ENCODE measurements at places on chromosomes 3 and 15. TPM values are rescaled to one million over a fixed set of nuclear protein-coding genes. Genes with fewer than 3 reads are reported as not detected.
A peak's percentile ranks its signal among the peaks of the same experiment; 100 is the strongest.

DNA sequence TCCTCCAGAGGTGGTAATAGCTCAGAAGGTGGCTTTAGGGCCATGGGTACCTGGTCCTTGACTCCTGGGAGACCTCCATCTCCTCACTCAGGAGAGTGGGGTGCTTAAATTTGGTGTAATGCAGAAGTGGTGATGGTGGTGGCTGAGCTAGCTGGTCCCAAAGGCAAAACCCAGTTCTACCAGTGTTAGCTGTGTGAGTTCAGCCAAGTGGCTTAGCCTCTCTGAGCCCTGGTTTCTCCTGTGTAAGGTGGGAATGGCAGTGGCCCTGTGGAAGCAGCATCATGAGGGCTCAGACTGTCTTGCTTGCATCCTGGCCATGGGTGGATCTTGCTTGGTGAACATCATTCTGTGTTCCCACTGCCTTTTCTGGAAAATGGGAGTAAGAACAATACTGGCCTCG is 9.4 kb downstream of the SEMA3F start:
- no peak overlapping the region for H3K4me3 ChIP-seq
- H3K4me1 ChIP-seq = no peaks in the 10 kb centered on the region
- H3K36me3 ChIP-seq = no peaks in the 10 kb centered on the region
- no peak overlapping the region for H3K27ac ChIP-seq
- H3K27me3 ChIP-seq = no peaks in the 10 kb centered on the region

GRCh38 chr3:78918361-78919020 is 849.3 kb downstream of the ROBO1 start:
- H3K36me3 ChIP-seq = no peaks in the 10 kb centered on the region
- H3K27me3 ChIP-seq = no peaks in the 10 kb centered on the region
- H3K27ac ChIP-seq = no peak overlapping the region
- H3K4me1 ChIP-seq = no peaks in the 10 kb centered on the region
- no peak overlapping the region for H3K4me3 ChIP-seq

Gene TJP1
- not detected for polyA plus RNA-seq

DNA sequence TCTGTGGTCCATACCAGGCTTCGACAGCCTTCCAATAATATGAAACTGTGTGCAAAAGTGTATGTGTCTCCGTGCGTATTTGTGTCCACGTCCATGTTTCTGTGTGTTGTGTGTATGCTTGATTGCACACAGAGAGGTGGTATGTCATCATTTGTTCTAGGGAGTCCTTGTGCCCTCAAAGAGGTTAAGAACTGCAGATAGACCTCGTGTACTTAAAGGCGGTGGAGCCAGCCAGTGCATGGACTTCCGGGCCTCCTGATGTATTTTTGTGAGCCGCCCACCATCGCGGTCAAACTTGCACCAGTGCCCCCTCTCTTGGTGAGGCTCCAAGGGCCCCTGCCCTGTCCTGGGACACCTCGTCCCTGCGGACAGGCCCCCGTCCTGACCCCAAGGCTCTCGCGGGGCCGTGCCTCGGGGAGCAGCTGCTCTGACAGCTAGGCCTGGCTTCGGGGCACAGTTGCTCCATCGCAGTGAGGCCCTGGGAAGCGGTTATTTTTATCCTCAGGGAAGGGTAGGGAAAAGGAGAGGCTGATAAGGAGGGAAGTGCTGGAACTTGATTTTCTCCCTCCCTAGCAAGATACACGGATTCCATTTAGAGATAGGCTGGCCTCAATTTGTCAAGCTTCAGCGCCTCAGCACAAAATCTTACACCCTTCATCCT is 1.2 kb upstream of the RYK start:
- peaks cover 27% of the 10 kb centered on the region for H3K4me1 ChIP-seq
- no peak for DNase-seq
- H3K4me3 ChIP-seq = peak overlapping the region; percentile 72
- H3K27ac ChIP-seq = peak overlapping the region; percentile 80

DNA sequence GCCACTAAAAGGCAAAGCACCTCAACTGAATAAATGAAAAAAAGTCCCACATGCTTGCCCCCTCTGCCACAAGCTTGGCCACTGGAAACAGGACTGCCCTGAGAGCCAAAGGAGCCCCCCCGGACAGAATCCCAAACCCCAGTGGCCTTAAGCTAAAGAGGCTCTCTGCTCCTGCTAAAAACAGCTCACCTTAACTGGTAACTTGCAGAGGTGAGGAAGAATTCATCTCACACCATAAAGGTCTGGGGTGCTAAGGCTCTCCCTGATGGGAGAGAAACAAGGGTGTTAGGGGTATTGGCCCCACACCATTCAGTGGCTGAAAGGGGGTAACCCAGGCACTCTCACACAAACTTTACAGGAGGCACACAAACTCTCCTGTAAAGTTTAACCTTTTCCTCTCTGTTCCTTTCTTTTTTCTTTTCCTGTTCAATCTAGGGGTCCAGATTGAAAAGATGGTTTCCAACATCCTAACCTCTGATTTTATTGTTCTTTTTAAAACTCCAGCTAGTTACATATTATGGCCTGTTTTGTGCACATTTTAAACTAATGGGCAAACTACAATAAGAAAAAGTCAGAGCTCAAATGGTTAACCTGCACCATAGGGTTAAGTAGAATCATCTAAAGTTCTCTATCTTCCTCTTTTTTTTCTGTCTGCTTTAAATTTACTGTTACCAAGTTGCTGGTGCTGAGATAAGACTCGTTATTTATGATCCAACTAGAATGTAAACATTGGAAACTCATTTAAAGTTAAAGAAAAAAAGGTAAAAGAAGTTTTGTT is 19.9 kb downstream of the TRANK1 start:
- H3K36me3 ChIP-seq = peaks cover 27% of the 10 kb centered on the region
- H3K27ac ChIP-seq = no peak overlapping the region
- H3K4me1 ChIP-seq = peaks cover 13% of the 10 kb centered on the region
- DNase-seq = no peak

Gene HRH1
- 0.97 TPM for polyA plus RNA-seq

Gene TTLL13
- 0.24 TPM for polyA plus RNA-seq

Gene CAMKV
- not detected for polyA plus RNA-seq

Gene MYZAP
- polyA plus RNA-seq = not detected

Gene INO80
- 0.50 TPM for polyA plus RNA-seq

DNA sequence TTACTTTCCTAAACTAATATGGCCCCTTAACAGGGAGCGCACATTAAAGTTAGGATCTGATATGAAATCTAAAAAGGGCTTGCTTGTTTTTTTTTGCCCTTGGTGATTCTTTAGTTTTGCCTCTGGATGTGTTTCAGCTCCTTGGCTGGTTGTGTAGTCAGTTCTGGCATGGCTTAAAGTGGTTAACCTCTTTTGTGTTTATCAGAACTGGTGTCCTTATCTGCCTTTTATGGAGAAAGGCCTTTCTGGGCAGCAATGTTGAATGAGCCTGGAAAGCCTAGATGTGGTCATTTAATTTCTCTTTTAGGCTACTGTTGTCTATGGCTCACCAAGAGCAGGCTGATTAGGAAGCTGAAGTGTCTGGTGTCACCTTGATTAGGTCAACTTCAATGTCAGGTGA is 254.5 kb upstream of the ROPN1 start:
- DNase-seq = no peak
- no peak overlapping the region for H3K27ac ChIP-seq
- H3K36me3 ChIP-seq = no peaks in the 10 kb centered on the region
- peaks cover 5% of the 10 kb centered on the region for H3K27me3 ChIP-seq

DNA sequence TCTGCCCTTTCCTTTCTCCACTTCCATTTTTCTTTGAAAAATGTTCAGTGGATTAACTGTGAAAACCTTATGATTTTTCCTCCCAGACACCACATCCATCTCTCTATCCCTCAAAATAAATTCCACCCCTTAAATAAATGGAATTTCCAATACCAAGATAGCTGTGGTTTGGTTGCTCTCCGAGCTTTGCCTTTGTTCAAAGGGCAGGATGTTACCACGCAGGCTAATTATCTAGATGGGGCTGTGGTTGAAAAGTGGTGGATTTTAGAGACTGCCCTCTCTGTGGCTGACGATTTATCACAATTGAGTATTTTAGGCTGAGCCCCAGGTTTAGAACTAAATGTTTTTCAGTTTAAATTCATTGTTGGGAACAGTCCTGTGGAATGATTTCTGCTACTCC is 36.9 kb upstream of the CMSS1 start:
- no peaks in the 10 kb centered on the region for H3K36me3 ChIP-seq
- no peak for DNase-seq
- H3K27ac ChIP-seq = no peak overlapping the region
- H3K27me3 ChIP-seq = no peaks in the 10 kb centered on the region
- H3K4me1 ChIP-seq = no peaks in the 10 kb centered on the region

- no peak overlapping the region for H3K27ac ChIP-seq
- H3K4me3 ChIP-seq = no peak overlapping the region
- no peaks in the 10 kb centered on the region for H3K4me1 ChIP-seq
- H3K36me3 ChIP-seq = no peaks in the 10 kb centered on the region
- DNase-seq = no peak
Measured at GRCh38 chr3:134620476-134621115, 30.2 kb downstream of the KY start.

Gene PLXND1
- polyA plus RNA-seq = 6.1 TPM

- no peak overlapping the region for H3K27ac ChIP-seq
Measured at GRCh38 chr15:51818150-51818549, 11.3 kb upstream of the TMOD3 start.

- peaks cover 8% of the 10 kb centered on the region for H3K27me3 ChIP-seq
- no peaks in the 10 kb centered on the region for H3K4me1 ChIP-seq
- no peaks in the 10 kb centered on the region for H3K36me3 ChIP-seq
- no peak overlapping the region for H3K4me3 ChIP-seq
- DNase-seq = no peak
Measured at GRCh38 chr3:140572334-140572733, 105.5 kb upstream of the TRIM42 start.

Gene NR2E3
- polyA plus RNA-seq = not detected

Gene CXCR6
- 8.5 TPM for polyA plus RNA-seq

Gene GPR156
- not detected for polyA plus RNA-seq

- H3K27me3 ChIP-seq = no peaks in the 10 kb centered on the region
- H3K27ac ChIP-seq = no peak overlapping the region
- no peak overlapping the region for H3K4me3 ChIP-seq
- no peaks in the 10 kb centered on the region for H3K36me3 ChIP-seq
- DNase-seq = no peak
- H3K4me1 ChIP-seq = no peaks in the 10 kb centered on the region
Measured at GRCh38 chr3:190188197-190188596, 67.5 kb upstream of the P3H2 start.

Gene TUSC2
- 70.4 TPM for polyA plus RNA-seq

GRCh38 chr3:4670352-4670751 is 177.2 kb downstream of the ITPR1 start:
- no peak overlapping the region for H3K27ac ChIP-seq
- no peak for DNase-seq
- peaks cover 64% of the 10 kb centered on the region for H3K36me3 ChIP-seq

DNA sequence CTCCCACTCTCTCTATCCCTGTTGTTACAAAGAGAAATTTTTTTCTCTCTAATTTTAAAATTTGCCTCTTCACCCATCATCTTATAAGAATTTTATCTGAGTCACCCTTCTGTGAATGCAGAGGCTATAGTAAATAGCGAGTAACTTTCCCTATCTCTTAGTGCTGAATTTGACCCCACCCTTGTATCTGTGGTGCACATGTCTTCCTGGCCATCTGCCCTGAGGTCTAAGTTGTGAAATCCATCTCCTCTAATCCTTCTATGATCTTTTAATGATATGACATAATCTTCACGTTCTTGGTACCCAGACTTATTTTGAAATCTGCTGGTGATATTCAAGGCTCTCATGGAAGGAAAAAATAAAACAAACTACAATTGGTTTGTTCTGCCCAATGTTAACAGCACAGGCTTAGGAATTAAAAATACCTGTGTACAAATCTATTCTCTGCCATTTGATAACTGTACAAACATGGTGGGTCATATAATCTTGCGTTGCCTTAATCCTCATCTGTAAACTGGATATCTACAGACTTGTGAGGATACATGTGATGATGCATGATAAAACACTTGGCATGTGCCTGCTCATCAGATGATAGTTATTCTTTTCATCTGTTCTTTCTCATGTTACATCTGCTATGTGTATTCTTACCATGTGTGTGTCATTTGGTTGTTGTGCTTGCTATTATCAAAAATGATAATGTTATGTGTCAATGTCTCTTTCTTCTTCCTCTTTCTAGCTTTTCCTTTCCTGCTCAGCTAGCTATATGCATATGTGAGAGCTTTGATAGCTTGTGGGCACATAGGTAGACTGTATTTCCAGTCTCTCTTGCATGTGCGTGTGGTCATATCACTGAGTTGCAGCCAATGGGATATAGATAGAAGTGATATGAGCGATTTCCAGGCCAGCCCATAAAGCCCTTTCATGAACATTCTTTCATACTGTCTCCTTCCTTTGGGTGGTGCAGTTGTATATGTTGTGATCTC is 13.7 kb upstream of the CCR3 start:
- H3K27ac ChIP-seq = no peak overlapping the region
- H3K36me3 ChIP-seq = no peaks in the 10 kb centered on the region
- peak; percentile 16 for DNase-seq
- H3K4me1 ChIP-seq = peaks cover 15% of the 10 kb centered on the region

DNA sequence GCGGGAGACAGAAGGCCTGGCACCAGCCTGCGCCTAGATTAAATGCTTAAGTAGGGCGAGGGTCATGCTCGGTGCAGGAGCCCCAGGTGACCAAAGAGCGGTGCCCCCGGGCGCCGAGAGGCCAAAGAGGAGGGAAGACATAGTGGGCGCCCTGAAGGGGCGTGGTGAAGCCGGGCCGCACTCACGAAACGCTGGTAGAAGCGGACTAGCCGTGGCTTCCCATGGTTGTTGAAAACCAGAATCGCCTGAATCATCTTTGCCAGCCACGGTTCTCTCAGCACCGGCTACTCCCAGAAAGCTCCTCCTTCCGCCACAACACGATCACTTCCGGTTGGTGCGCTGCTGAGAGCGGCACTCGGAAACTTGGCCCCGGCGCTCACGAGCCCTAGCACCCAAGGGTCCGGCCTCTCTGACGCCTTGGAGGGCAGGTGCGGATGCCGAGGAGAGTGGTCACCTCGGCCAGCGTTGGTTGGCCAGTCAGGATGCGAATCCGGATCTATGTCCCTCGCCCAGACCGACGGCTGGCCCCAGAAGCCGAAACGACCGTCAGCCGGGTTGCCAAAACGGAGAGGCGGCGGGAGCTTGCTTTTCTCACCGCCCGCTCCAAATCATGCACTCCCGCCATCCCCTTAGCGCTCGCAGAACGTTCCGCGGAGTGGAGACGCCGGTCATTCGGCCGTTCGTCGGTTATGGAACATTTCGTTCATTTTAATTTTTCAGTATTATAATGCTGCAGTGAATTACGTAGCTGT is at the start of gene AP3S2:
Gene AP3S2, minus strand, starts transcription at position 299 of the 752 bp plus-strand sequence. Its CDS starts 45 bp downstream, at position 254.
- H3K27me3 ChIP-seq = peaks cover 7% of the 10 kb centered on the region
- H3K27ac ChIP-seq = peak within 1 kb of the TSS; percentile 97
- peaks cover 3% of the 10 kb centered on the region for H3K36me3 ChIP-seq
- peaks cover 32% of the 10 kb centered on the region for H3K4me1 ChIP-seq
- peak; percentile 89 for DNase-seq

GRCh38 chr3:182793663-182794454 is 555 bp downstream of the ATP11B start:
- peak overlapping the region; percentile 97 for H3K27ac ChIP-seq
- H3K4me1 ChIP-seq = peaks cover 51% of the 10 kb centered on the region
- DNase-seq = peak; percentile 44

DNA sequence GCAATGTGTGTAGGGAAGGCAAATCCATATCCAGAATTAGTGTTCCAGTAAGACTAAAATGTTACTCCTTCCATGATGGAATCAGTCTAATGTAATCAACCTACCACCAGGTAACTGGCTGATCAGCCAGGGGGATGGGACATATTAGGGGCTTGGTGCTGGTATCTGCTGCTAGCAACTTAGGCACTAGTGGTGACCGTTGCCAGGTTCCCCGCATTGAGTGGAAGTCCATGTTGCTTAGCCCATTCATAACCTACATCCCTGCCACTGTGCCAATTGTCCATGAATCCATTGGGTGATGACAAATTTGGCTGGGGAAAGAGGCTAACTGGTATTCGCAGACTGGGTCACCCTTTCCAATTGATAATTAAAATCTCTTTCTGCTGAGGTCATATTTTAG is 212.2 kb upstream of the ROBO1 start:
- H3K27ac ChIP-seq = no peak overlapping the region
- DNase-seq = no peak
- no peaks in the 10 kb centered on the region for H3K36me3 ChIP-seq
- H3K4me3 ChIP-seq = no peak overlapping the region

Gene TMEM212
- polyA plus RNA-seq = not detected
